ENCODE measurements at places on chromosomes 2 and 18.

DNA sequence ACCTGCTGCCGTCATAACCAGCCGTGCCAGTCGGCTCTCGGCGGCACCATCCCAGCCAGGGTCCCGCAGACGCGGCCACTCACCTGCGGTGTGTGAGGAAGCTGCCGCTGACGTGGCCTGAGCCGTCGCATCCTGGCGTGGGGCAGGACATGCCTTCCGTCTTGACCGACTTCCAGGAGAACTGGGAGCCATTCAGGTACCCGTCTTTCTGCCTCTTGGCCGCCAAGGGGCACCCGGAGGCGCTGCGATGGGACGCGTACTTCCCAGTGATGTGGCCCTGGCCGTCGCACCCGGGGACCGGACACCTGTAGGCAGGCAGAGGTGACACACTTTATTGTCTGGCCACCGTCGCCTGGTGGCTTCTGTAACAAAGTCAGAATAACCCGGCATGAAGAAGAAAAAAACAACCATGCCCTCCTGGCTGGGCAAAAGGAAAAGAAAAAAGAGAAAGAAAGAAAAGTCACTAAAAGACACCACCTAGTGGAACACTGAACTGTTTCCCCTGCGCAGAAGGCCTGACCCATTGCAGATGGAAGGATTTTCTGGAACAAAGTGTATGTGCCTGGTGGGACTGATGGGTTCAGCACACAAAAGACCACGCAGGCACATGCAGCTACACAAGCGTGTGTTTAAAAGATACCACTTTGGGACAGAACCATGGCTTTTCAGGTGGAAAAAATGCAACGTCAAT, 94.9 kb upstream of the PXDN start:
- DNase-seq = no peak

DNA sequence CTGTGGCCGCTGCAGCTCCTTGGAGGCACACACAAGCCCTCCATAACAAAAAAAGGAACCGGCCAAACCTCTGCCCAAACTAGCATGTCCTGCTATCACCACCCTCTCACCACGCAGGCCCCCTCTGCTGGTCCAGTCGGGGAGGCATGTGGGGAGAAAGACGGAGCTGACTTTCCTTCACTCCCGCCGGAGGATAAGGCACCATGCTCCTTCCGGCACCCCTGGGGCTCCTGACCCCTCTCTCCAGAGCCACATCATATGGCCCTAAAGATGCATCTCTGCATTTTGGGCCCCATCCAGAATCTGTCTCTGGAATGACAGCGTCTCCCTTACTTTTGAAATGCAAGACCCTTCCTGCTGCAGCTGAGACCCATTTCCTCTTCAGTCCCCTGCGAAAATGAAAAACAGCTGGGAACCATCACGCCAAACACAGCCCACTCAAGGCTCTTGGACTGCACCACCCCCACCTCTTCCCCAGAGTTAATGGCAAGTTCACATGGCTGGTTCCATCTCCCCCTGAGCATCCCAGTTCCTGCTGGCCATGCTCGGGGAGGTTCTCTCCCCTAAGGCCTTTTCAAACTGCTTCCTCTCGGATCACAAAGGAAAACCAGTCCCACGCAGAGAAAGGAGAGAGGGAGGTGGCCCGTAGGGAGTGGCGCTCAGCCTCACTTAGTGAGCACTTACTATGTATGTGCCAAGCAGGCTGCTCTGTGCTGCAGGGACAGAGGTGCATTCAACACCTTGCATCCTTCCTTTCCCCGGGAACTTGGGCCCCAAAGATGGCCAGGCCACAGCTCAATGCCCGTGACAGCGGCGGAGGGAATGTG, 35.2 kb upstream of the MLPH start:
- DNase-seq = no peak

- DNase-seq = no peak
Measured at GRCh38 chr2:104025295-104025694, 828.6 kb upstream of the POU3F3 start.

DNA sequence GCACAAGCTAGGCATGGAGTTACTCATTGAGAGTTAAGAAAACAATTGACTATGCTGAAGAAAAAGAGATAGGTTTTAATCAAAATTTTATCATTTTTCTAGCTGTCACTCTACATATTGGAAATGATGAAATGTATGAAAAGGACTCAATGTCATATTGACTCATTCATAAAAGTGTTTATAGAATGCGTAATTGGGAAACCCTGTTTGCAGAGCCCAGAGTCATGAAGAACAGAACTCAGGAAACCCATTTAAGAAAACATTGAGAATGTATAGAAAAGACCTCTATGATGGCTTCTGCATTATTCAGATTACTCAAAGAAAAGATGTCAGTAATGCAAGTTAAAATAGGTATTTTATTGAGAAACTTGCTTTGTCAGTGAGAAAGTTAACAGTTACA, 36.4 kb downstream of the SCRN3 start:
- no peak for DNase-seq

GRCh38 chr2:72142570-72143440, 4.9 kb downstream of the CYP26B1 start:
- DNase-seq = no peak

- no peak for DNase-seq
Measured at GRCh38 chr2:236021499-236022057, 146.6 kb downstream of the GBX2 start.

GRCh38 chr2:38592951-38593350, 9.8 kb downstream of the HNRNPLL start:
- no peak for DNase-seq
